Activated CD4-positive, alpha-beta memory T cell treated with anti-CD3 and anti-CD28 coated beads for 36 hours (primary cell): ENCODE measurements at places on chromosomes 1 and 21. TPM values are rescaled to one million over a fixed set of nuclear protein-coding genes. Genes with fewer than 3 reads are reported as not detected.

GRCh38 chr1:61520401-61520800 is 204.5 kb downstream of the TM2D1 start:
- H3K27me3 ChIP-seq = no peaks in the 10 kb centered on the region
- H3K4me1 ChIP-seq = no peaks in the 10 kb centered on the region
- H3K4me3 ChIP-seq = no peak overlapping the region
- H3K36me3 ChIP-seq = no peaks in the 10 kb centered on the region
- no peak overlapping the region for H3K27ac ChIP-seq

DNA sequence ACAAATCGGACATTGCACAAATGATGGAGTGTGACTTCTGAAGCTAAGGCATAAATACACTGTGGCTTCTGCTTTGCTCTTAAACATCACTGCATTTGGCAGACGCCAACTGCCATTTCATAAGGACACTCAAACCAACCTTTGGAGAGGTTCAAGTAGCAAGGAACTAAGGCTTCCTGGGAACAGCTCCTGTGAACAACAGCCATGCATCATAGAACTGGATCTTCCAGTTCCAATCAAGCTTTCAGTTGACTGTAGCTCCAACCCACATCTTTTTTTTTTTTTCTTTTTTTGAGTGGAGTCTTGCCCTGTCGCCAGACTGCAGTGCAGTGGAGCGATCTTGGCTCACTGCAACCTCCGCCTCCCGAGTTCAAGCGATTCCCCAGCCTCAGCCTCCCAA is 10.7 kb upstream of the HUNK start:
- no peaks in the 10 kb centered on the region for H3K4me1 ChIP-seq
- H3K27ac ChIP-seq = no peak overlapping the region
- peaks cover 2% of the 10 kb centered on the region for H3K27me3 ChIP-seq
- H3K4me3 ChIP-seq = no peak overlapping the region
- DNase-seq = no peak

DNA sequence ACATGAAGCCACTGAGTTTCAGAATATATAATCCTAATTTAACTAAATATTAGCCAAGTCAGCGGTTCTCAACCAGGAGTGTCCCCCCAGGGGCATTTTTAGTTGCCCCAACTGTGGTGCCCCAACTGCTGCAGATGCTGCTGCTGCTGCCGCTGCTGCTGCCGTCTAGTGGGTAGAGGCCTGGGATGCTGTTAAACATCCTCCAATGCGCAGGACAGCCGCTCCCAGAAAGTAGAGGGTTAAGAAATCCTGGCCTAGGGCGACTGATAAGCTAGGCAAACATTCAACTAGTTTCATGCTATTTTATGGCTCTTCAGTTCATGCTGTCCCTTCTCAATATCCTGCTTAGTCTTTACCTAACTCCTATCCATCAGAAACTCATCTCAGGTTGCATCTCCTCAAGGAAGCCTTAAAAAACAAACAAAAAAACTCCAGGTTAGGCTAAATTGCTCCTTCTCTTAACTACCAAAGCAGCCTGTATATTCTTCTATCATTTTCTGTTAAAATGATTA is 9.9 kb upstream of the DCAF6 start:
- DNase-seq = no peak
- peaks cover 12% of the 10 kb centered on the region for H3K4me1 ChIP-seq
- H3K27ac ChIP-seq = no peak overlapping the region
- H3K27me3 ChIP-seq = no peaks in the 10 kb centered on the region
- peaks cover 7% of the 10 kb centered on the region for H3K36me3 ChIP-seq

DNA sequence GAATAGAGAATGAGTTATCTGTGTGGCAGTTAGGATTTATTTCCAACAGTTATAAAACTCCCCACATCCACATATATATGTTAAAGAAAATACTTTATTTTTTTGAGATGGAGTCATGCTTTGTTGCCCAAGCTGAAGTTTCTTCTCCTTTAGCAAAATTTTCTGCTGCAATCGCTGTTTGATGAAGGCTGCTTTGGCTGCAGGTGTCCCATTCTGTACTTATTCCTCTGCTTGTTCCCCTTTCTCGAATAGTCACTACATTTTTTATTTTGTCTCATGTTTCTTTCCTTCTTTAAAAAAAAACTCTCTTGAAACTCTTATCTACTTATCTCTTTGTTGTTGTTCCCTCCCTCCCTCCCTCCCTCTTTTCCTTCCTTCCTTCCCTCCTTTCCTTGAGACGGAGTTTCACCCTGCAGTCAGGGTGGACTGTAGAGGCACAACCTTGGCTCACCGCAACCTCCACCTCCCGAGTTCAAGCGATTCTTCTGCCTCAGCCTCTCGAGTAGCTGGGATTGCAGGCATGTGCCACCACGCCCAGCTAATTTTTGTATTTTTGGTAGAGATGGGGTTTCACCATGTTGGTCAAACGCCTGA is 10.6 kb downstream of the OR2W3 start:
- peaks cover 16% of the 10 kb centered on the region for H3K4me1 ChIP-seq
- peak overlapping the region; percentile 51 for H3K27ac ChIP-seq

DNA sequence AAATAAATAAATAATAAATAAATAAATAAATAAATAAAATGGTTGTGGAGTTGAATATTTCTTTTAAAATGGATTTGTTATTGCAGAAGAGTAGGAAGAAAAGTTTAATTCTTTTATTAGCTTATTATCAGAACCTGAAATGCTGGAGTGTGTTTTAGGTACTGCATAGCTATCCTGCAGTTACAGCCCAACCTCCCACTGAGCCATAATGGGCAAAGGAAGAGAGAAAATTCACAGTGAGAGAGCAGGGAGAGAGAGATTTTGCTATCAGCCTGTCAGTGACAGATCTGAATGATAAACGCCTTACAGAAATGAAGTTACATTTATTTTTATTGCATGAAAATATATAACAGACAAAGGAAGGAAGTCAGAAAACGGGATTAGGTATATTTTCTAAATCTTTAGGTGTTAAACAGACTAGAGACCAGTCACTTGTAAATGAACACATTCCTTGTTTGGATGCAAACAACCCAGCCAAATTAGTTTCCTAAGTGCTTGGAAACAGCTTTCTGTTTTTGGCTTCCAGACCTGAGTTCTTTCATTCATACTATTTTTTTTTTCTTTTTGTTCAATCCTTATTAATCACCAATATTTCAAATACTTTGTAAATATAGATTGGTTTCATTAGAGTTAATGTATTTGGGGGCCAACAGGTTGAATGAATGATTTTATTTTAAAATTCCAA is 425.3 kb downstream of the USP25 start:
- H3K4me1 ChIP-seq = no peaks in the 10 kb centered on the region
- H3K36me3 ChIP-seq = no peaks in the 10 kb centered on the region
- no peak overlapping the region for H3K4me3 ChIP-seq
- no peak overlapping the region for H3K27ac ChIP-seq

- peak overlapping the region; percentile 92 for H3K27ac ChIP-seq
- peak overlapping the region; percentile 84 for H3K4me3 ChIP-seq
- peaks cover 42% of the 10 kb centered on the region for H3K36me3 ChIP-seq
- H3K4me1 ChIP-seq = peaks cover 58% of the 10 kb centered on the region
- no peaks in the 10 kb centered on the region for H3K27me3 ChIP-seq
Measured at GRCh38 chr1:169707912-169708604, 3.4 kb downstream of the SELL start.

DNA sequence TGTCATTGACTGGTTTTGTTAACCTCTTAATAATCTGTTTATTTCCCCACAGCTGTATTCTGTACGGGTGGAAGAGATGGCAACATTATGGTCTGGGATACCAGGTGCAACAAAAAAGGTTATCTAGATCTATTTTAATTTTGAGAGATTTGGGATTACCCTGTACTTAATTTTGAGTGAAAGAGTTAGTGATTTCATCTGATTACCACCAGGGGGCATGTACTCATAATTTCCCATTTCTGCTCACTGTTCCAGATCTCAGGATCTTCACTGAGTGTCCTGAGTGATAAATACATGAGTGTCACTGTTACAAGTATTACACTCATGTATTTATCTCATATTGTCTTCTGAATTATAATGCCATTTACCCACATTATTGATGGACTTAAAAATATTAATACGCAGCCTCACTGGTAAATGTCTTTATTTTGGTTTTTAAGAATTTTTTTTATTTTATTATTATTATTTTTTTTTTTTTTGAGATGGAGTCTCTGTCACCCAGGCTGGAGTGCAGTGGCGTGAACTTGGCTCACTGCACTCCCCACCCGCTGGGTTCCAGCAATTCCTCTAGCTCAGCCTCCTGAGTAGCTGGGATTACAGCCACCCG is 27.4 kb downstream of the DTL start:
- no peak overlapping the region for H3K4me3 ChIP-seq
- DNase-seq = no peak
- H3K27me3 ChIP-seq = no peaks in the 10 kb centered on the region
- H3K27ac ChIP-seq = no peak overlapping the region
- peaks cover 34% of the 10 kb centered on the region for H3K36me3 ChIP-seq

DNA sequence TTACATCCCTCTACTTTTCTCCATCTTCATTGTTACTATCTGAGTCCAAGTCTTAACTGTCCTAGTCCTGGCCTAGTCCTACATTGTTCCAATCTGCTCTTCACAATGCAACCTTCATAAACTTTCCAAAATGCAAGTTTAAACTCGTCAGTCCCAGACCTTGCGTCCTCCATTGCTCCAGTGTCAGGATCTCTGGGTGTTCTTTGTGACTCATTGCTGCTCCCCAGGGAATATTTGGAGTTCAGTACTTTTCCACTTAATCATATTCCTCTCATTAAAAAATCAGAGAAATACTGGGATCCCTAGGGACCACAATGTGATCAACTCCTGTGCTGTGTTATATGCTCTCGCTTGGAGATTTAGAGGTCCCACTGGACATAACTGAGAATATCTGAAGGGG is 18.0 kb upstream of the KPRP start:
- H3K27me3 ChIP-seq = peaks cover 18% of the 10 kb centered on the region
- H3K4me1 ChIP-seq = no peaks in the 10 kb centered on the region
- DNase-seq = no peak
- H3K4me3 ChIP-seq = no peak overlapping the region

The ERG gene
- total RNA-seq = not detected

The CLCA4 gene
- total RNA-seq = not detected
